GM23248 (cell line): ENCODE measurements at places on chromosomes 1 and 21. TPM values are rescaled to one million over a fixed set of nuclear protein-coding genes. Genes with fewer than 3 reads are reported as not detected.

PEAR1 gene
- total RNA-seq = 1.0 and 2.2 TPM in 2 replicates

CASQ1 gene
- 0.11 and 0.51 TPM in 2 replicates for total RNA-seq

IL6R gene
- 3.9 and 8.8 TPM in 2 replicates for total RNA-seq

TPRG1L gene
- total RNA-seq = 27.6 and 30.9 TPM in 2 replicates

SPATC1L gene
- 5.2 and 5.3 TPM in 2 replicates for total RNA-seq

TRIM33 gene
- 17.6 and 19.7 TPM in 2 replicates for total RNA-seq

S100A7A gene
- total RNA-seq = not detected in 2 replicates

NPPB gene
- not detected in 2 replicates for total RNA-seq

PIGR gene
- total RNA-seq = not detected in 2 replicates

SEMA4A gene
- total RNA-seq = 1.1 TPM in 1 of 2 replicates, not detected in the other

RGS18 gene
- not detected in 2 replicates for total RNA-seq

C1orf50 gene
- 2.7 and 3.4 TPM in 2 replicates for total RNA-seq

MMP23B gene
- total RNA-seq = not detected in 2 replicates

EPS8L3 gene
- not detected in 2 replicates for total RNA-seq

TMEM82 gene
- not detected in 2 replicates for total RNA-seq

MAP10 gene
- total RNA-seq = 2.3 and 2.5 TPM in 2 replicates

GBP7 gene
- total RNA-seq = not detected in 2 replicates

PFKL gene
- total RNA-seq = 239 and 270 TPM in 2 replicates

TCHH gene
- 0.22 TPM in 1 of 2 replicates, not detected in the other for total RNA-seq

LRRC40 gene
- 18.8 and 24.1 TPM in 2 replicates for total RNA-seq

NBPF3 gene
- 14.1 and 18.5 TPM in 2 replicates for total RNA-seq

TEX38 gene
- total RNA-seq = not detected in 2 replicates

UBL4B gene
- total RNA-seq = not detected in 2 replicates

LPAR3 gene
- total RNA-seq = 0.32 and 1.1 TPM in 2 replicates

IRF2BP2 gene
- total RNA-seq = 60.7 and 69.3 TPM in 2 replicates

MRAP gene
- not detected in 2 replicates for total RNA-seq

RGS16 gene
- 0.11 and 0.89 TPM in 2 replicates for total RNA-seq

WNT9A gene
- 2.1 TPM in 2 replicates for total RNA-seq

ADGRL2 gene
- total RNA-seq = 41.6 and 43.4 TPM in 2 replicates

RBM34 gene
- total RNA-seq = 38.7 and 53.6 TPM in 2 replicates

SV2A gene
- 0.51 and 1.1 TPM in 2 replicates for total RNA-seq

EMC1 gene
- 58.7 and 69.4 TPM in 2 replicates for total RNA-seq

GFI1 gene
- not detected in 2 replicates for total RNA-seq

AADACL3 gene
- total RNA-seq = not detected in 2 replicates

KLHDC9 gene
- 3.7 and 5.6 TPM in 2 replicates for total RNA-seq

RPE65 gene
- total RNA-seq = not detected in 2 replicates

ATAD3C gene
- not detected in 2 replicates for total RNA-seq

WLS gene
- 26.7 and 40.8 TPM in 2 replicates for total RNA-seq

NPHS2 gene
- not detected in 2 replicates for total RNA-seq

FNDC10 gene
- total RNA-seq = 7.7 and 9.8 TPM in 2 replicates

FHAD1 gene
- total RNA-seq = not detected in 2 replicates
